Mesenteric fat pad (tissue), 1 donor: ENCODE measurements at places on chromosomes 2 and 18.

DNA sequence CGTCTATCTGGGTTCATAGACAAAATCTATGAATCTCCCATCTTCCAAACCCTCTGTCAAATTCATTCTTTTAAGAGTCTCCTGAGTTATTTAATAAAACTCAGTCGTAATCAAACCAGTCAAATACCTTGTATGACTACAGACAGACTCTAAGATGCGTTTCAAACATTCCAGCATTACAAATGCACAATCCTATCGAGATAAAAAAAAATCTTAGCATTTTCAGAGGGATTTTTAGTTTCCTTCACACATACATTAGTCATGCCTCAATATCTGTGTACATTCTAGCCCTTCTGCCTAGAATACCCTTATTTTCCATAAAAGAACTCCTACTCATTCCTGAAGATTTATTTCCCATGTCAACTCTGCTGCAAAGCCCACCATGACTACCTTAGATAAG lies 96.5 kb downstream of the CSRNP3 start:
- no peak for DNase-seq

DNA sequence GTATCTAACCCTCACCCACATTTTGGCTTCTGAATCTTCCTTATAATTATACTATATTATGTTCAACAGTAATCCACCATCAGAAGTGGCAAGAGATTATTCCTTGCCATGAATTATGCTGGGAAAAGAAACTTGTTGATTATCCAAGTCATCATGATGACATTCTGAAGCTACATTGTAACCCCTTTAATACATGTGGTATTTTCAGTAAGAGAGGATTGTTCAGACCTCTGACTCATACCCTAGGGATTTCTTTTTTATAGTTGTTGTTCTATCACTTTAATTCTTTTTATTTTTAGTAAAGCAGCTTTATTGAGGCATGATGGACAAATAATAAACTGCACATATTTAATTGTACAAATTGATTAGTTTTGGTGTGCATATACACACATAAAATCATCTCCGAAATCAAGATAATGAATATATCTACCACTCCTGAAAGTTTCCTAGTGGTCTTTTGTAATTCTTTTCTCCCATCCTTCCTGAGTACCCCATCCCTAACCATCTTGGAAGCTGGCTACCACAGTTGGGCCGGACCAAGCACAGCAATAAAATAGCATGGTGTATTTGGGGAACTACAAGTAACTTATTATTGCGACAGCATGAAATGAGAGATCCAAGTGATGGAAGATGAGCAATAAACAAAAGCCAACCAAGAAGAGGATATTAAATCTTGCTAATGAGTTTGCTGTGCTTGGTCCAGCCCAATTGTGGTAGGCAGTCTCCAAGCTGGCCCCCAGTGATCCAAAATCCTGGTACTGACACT lies 159.9 kb downstream of the BARD1 start:
- DNase-seq = no peak

- DNase-seq = no peak
These were observed 118.3 kb downstream of the LDLRAD4 start for GRCh38 chr18:13336841-13337240.

DNA sequence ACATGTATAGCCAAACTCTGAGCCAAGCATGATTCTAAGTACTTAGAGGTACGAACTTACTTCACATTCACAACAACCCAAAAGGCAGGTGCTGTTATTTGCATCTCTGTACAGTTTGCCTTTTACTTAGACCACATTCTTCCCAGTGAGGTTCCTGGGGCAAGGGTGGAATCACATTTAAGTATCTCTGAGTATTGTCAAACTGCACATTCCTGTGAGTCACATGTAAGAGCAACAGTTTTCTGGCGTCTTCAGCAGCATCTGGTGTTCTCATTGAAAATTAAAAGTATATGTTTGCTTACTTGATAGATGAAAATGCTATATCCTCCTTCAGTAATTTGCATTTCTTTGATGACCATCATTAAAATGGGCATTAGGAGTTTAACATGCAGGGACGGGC lies 119.1 kb downstream of the UXS1 start:
- no peak for DNase-seq

DNA sequence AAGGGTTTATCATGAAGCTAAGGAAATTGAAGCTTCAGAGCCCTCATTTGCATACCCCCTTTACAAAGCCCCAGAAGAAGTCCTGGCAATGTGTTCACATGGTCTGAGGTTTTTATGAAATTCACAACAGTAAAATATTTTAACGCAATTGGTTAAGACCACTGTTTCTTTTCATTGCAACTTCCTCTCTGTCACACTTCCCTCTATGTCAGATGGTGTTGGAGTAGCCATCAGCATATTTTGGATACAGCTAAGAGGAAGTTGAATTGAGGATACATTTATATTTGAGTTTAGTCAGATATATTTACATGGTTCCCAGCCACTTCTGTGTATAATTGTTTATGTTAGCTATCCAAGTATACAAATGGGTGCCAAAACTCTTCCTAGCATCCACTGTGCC lies 170.0 kb downstream of the TXNL1 start:
- DNase-seq = no peak

DNA sequence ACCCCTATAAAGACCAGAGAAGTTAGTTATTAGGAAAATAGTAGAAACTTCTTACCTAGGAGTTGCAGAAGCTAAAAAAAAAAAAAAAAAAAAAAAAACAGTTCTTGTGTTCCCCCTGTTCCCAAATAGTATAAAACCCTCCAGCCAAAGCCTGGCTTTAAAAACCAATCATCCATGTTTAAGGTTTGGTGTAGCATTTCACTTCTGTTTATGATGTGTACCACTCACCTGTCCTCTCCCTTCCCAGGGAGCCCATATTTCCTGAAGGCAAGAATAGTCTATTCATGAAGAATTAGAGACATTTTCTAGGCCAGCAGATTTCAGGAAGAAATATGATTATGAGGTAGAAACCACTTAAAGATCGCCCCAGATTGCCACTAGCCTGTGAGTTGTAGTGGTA lies 273.6 kb downstream of the SETBP1 start:
- no peak for DNase-seq

DNA sequence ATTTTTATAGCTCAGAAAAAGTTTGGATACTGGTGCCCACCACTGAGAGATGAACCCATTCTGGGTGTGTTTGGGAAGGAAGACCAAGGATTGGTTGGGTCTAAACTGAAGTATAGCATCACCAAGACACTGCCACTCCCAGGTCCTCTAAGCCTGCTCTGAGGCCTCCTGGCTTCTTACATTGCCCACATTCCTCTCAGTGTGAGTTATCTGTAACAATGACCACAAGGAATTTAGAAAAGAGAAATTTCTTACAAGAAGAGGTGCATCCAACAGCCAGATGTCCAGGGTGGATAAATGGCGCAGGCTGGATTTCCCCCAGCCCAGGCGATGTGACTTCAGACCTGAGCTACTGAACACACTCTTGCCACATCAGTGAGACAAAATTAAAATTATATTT lies 1.6 kb upstream of the GPR45 start:
- DNase-seq = peak; percentile 6

- no peak for DNase-seq
These were observed 19.5 kb upstream of the KCNE4 start for GRCh38 chr2:223032187-223033142.

GRCh38 chr2:148124271-148124670 lies 103.4 kb downstream of the MBD5 start:
- no peak for DNase-seq

GRCh38 chr2:43513796-43514195 lies 82.0 kb downstream of the THADA start:
- DNase-seq = no peak

GRCh38 chr18:34358923-34359322 lies 134.2 kb upstream of the NOL4 start:
- DNase-seq = no peak

- no peak for DNase-seq
These were observed 67.8 kb downstream of the TMEFF2 start for GRCh38 chr2:192126912-192127311.

GRCh38 chr2:4139316-4139715 lies 435.9 kb downstream of the DCDC2C start:
- no peak for DNase-seq

GRCh38 chr18:7579176-7579917 lies 12.2 kb downstream of the PTPRM start:
- DNase-seq = no peak

GRCh38 chr2:221610255-221610654 lies 38.2 kb upstream of the EPHA4 start:
- DNase-seq = no peak

- no peak for DNase-seq
These were observed 921.3 kb downstream of the CPS1 start for GRCh38 chr2:211477537-211478275.

GRCh38 chr2:233264667-233265066 lies 13.2 kb downstream of the ATG16L1 start:
- no peak for DNase-seq

DNA sequence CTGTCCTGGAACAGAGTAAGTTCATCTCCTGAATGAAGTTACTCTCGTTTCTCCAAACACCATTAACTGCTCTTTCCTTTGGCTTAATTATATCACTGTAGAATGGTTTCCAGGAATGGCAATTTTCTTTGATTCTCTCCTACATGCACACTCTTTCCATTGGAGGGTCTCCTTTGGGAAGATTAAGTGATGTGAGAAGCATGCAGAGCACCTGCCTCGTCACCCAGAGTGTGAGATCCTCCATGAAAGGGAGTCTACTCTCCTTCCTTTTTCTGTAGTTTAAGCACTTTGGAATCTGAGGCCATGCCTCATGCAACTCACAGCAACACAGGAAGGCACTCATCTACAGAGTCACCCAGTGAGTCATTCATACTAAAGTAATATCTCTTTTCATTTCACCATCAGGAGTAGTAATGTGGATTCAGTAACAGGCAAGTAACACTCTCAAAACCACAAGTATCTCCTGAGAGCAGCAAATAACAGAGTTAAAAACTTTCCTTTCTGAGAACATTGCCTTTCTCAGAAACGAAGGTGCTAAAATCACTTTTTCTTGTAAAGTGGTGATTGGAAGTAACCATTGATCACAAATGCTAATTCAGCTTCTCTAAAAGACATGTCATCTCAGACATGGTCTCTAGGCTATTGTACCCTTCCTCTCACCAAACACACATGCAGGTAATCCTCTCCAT lies 52.8 kb upstream of the IL1RL1 start:
- DNase-seq = no peak

DNA sequence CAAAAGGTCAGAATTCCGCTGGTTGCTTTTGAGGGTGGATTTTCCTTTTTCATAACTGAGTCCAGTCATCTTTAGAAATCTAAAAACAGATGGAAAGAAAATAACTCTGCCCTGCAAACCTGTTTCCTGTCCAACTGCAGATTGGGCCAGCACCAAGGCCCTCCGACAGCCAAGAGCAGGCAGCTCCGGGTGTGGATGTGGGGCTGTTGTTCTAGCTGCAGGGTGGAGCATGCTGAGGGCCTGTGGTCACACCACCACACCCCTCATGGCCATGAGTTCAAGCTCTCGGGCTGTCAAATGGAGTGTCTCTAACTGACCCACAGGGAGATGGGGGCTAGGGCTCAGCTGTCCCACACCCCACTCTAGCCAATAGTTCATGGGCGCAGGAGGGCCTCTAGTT lies 69.3 kb upstream of the BZW1 start:
- DNase-seq = no peak

DNA sequence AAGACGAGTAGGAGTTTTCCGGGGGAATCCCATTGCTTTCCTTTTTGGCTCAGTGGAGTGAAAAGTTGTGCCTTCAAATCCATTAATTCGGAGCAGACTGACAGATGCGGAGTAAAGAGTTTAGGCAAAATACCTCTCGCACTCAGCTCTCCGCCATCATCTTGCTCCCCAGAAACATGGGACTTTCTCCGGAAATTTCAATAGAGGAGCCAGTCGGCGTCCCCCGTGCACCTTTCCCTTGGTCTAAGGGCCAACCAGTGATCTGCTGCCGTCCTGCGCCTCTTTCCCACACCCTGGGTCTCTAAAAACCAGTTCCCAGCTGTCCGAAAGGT lies 318 bp downstream of the TYW5 start:
- DNase-seq = no peak

DNA sequence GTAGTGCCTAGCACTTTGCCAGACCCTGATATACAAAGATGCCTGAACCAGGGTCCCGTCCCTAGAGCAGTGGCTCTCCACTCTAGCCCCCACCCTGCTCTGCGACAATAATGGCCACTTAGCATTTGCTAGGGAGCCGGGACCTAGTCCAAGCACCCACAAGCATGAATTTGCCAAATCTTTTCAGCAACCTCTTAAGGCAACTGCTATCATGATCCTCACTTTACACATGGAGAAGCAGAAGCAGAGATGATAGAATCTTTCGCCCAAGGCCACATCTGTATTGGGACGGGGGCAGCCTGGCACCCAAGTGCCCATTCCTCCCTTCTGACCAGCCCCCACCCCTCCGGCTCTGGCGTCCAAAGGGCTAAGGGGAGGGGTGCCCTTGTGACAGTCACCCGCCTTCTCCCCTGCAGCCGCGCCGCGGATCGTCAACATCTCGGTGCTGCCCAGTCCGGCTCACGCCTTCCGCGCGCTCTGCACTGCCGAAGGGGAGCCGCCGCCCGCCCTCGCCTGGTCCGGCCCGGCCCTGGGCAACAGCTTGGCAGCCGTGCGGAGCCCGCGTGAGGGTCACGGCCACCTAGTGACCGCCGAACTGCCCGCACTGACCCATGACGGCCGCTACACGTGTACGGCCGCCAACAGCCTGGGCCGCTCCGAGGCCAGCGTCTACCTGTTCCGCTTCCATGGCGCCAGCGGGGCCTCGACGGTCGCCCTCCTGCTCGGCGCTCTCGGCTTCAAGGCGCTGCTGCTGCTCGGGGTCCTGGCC lies 13.0 kb downstream of the SIGLEC15 start:
- peak; percentile 91 for DNase-seq

GRCh38 chr2:48248251-48248933 lies 281.6 kb upstream of the STON1 start:
- no peak for DNase-seq

GRCh38 chr18:63160172-63160995 lies 159.2 kb downstream of the BCL2 start:
- DNase-seq = no peak

GRCh38 chr2:157593411-157593810 lies 35.3 kb downstream of the ACVR1C start:
- DNase-seq = no peak

DNA sequence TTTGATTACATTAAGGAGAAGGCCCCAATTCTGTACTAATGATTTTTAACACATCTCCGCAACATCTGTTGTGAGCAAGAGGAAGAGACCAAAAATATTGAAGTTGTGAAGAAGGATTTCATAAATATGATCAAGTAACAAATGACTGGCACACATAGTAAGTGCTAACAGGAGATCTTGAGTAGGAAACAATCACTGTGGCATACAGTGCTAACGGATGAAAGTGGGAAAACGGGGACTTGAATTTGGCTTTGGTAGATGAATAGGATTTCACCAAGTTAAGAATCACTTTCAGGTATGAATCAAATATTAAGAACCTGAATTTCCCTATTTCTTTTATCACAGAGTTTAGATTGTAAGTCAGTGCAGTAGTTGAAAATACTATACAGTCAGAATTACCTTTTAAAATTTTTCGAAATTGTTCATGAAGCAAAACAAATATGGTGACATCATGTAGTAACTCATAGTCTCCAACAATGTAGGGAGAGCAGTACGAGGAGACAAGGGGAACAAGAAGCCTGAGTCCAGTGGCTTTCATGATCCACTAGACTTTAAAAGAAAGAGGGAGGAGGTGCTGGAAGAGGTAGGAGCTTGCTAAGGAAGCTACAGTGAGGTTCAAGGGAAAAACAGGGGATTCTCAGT lies 16.3 kb downstream of the CWC22 start:
- no peak for DNase-seq

GRCh38 chr2:236661061-236661761 lies 91.6 kb downstream of the ACKR3 start:
- DNase-seq = no peak
